ENCODE measurements at places on chromosomes 7 and 10.
A peak's percentile ranks its signal among the peaks of the same experiment; 100 is the strongest.

- DNase-seq: no peak
Measured at GRCh38 chr10:76010703-76011102, 579.3 kb downstream of the LRMDA start.

- no peak for DNase-seq
Measured at GRCh38 chr7:31938650-31939049, 131.6 kb downstream of the PDE1C start.

DNA sequence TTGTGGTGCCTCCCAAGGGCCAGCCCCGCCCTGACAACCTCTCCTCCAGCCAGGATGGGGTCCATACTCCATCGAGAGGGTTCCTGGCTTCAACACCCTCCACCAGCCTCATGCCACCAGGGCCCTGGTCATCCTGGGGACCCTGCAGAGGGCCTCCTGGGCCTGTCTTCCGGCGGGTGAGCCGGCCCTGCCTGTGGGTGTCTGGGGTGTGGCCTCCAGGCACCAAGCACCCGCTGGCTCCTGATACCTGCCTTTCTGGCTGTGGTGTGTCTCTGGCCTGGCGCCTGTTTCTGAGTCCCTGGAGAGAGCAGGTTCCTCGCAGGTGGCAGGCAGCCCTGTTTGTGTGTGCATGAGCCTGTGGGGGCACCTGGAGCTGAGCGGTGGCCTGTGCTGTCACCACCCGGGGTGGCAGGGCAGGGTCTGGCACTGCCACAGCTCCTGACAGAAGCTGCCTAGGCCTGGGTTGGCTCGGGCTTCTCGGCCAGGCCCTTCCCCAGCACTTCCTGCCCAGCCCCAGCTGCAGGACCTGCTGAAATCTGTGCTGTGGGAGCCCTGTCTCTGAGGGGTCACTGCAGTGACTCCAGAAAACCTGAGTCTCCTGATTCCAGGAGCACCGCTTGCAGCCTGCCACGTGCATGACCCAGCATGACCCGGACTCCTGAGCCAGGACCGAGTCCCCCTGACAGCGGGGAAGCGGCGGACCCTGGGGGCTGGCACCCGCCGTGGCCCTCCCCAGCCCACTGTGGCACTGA lies 18.4 kb downstream of the ADAM8 start:
- no peak for DNase-seq

- DNase-seq: no peak
Measured at GRCh38 chr7:144987686-144988085, 151.8 kb upstream of the TPK1 start.

- DNase-seq: no peak
Measured at GRCh38 chr10:62919776-62920175, 103.6 kb upstream of the EGR2 start.

GRCh38 chr10:127922675-127923366 lies 15.9 kb downstream of the PTPRE start:
- no peak for DNase-seq

GRCh38 chr10:5589011-5589660 lies 64.4 kb downstream of the CALML3 start:
- DNase-seq: no peak

GRCh38 chr7:67692425-67692824 lies 695.8 kb downstream of the TYW1 start:
- no peak for DNase-seq

GRCh38 chr10:124232686-124233545 lies 139.5 kb upstream of the CHST15 start:
- no peak for DNase-seq

DNA sequence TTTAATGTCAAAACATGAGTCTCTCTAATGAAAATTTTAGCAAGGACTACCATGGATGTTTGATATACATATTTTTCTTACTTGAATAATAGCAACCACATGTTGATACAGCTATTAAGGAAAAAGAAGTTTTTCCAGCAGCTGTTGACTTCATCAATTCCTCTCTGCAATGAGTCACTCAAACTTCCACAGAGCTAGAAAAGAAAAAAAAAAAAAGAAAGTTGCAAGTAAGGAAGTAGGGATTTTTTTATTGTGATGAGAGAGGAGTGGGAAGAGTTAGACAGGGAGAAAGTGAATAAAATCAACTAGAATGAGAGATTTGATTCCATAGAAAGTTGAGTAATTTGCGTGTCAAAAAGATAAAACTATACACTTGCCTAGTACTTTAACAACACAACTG lies 46.2 kb downstream of the CAV1 start:
- DNase-seq: no peak

GRCh38 chr10:133124357-133125211 lies 35.4 kb upstream of the KNDC1 start:
- peak; percentile 76 for DNase-seq

DNA sequence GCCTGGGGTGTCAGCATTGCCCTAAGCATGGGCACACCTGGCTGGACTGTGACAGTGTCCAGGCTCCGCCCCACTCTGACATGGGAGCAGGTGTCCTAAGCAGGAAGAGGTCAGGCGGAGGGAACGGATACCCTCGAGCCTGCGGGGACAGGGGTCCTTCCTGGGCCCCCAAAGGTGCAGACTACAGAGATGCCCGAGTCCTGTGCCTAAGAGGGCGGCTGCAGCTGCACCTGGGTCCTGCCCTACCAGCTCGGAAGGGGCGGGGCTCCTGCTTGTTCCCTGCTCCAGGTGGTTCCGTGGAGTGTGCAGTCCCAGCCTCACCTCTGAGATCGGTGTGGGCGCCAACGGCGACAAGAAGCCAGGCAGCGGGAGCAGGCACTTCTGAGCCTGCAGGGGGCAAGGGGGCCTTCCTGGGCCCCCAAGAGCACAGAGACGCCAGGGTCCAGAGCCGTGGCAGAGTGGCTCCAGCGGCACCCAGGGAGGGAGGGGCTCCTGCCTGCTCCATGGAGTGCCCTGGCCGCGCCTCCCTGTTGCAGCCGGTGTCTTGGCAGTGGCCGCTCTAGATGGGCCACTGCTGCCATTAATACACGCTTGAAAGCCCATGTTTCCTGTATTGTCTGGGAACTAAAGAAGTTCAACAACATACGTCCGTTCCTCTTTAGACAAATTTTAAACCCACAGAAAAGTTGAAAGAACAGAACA lies 64.5 kb upstream of the CACNA2D1 start:
- DNase-seq: no peak

- DNase-seq: no peak
Measured at GRCh38 chr7:130144312-130145171, 60.7 kb downstream of the TMEM209 start.

DNA sequence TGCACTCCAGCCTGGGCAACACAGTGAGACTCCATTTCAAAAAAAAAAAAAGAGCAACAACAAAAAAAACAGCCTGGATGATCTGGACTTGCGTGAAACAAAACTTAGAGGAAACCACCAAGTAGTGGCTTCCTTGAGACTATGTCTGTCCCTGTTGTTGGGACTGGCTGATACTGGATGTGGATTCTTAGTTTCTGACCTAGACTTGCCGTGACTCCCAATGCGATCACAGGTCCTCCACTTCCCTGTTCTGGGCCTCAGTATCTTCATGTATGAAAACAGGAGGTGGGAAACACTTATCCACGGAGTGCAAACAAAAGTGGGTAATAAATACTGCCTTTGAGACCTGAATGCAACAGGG lies 125.7 kb downstream of the PRPF18 start:
- DNase-seq: no peak

- no peak for DNase-seq
Measured at GRCh38 chr10:117938104-117938503, 108.6 kb downstream of the RAB11FIP2 start.

DNA sequence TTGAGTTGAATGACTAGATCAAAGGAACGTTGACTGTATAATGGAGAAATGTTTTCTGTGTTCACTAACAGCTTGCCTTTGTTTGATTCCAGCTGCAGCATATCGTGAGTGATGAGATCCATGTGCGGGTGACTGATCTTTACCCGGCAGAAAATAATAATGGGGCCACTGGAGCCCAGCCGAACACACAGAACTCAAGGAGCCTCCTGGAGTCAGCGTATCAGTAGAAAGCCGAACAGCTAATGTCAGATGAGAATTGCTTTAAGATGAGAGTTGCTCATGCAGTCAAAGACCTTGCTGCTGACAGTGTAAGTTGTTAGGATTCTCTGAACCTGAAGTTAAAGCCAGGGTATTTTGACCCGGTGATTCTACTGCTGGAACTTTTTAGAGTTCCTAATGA lies 34.3 kb upstream of the MTPAP start:
- no peak for DNase-seq

- no peak for DNase-seq
Measured at GRCh38 chr7:14206121-14206520, 216.7 kb upstream of the ETV1 start.

- DNase-seq: no peak
Measured at GRCh38 chr7:17392846-17393245, 94.4 kb downstream of the AHR start.

DNA sequence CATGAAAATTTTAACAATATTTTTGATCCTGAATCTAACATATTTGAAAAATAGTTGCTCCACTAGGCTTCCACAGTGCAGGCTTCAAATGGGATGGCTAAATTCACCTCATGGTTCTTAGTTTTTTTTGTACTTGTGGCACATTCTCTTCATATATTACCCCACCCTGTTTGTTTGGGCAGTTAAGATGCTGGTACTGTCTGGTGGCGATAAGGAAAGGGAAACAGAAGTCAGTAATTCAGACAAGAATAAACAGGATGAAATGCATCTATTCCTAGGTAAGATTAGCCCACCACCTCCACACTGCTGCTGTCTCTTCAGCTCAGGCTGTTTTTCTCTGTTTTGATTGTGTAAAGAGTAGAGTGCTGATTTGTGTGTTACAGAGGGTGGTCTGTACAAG lies 44.2 kb downstream of the GLRX3 start:
- DNase-seq: no peak

GRCh38 chr7:9201928-9202327 lies 768.5 kb downstream of the NXPH1 start:
- no peak for DNase-seq

GRCh38 chr7:47405286-47405904 lies 176.5 kb downstream of the TNS3 start:
- no peak for DNase-seq

DNA sequence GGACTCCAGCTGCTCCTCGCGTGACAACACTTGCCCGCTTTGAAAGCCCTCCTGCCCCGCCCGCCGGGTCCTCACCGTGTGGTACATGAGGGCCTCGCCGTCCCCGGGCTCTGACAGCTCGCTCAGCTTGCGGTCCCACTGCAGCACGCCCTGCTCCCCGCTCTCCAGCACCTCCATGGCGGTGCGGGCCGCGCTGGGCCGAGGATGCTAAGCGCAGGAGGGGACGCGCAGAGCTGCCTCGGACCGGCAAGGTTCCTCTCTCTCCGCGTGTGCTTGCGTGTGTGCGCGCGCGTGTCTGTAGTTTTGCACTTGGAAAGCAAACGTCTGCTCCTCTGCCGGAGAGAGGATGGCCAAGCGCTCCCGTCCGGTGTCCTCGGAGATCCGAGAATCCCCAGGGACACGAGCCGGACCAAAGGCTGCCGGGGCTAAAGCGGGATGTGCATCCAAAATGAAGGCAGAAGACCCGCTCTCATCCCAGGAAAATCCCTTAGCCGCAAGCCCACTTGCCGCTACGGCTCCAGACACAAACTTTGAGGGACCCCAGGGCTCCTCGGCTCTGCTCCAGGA lies at the start of gene CREB3L2:
CREB3L2 (minus strand) TSS at position 558 of the 567 bp plus-strand sequence; CDS start at position 177, 381 bp downstream.
- DNase-seq: peak; percentile 73

- DNase-seq: no peak
Measured at GRCh38 chr7:19834566-19834965, 61.1 kb upstream of the TMEM196 start.

DNA sequence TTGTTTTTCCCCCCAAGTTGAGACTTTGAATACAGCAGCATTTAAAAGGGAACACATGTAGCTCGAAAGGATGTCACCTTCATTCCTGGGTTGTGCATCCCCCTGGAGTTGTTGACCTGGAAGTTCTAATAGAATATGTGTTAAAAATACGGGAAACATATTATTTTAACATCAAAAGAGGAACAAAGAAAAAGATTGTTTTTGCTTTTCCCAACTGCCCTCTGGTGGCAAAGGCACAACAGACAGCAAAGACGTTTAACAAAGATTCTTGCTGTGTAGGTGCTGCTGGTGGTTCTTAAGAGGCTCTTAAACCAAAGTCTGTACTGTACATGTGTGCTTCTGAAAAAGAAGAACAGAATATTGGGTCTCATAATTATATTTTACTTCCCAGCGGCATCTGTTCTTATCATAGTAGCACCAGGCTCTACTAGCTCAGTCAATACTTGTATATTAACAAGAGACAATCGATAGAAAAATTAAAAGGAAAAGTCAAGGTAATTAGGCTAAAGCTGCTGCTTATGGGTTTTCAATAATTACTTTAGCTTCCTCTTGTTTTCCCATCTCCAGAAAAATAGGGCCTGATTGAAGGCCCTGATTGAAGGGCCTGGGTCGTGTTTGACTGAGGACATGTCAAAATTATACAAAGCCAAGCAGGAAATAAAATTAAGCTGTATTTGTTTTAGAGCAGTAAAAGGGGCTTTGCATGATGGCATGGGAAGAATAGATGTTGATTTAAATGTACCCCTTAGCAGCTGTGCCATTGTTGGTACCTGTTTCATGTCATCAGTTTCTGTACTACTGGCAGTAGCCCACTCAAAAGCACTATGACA lies 384.2 kb upstream of the LRGUK start:
- peak; percentile 44 for DNase-seq

- DNase-seq: no peak
Measured at GRCh38 chr7:22586101-22586785, 86.3 kb upstream of the STEAP1B start.

DNA sequence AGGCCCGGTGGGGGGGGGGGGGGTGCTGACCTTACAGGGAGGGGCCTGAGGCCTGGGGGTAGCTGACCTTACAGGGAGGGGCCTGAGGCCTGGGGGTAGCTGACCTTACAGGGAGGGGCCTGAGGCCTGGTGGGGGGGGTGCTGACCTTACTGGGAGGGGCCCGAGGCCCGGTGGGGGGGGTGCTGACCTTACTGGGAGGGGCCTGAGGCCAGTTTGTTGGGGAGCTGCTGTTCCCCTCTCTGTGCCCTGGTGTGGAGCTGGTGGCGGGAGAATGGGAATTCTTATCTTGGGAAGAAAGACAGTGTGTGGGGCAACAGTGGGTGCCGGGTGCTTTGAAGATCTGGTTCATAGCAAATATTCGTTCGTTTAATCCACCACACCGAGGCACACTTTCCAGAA lies 46.6 kb upstream of the CFAP46 start:
- DNase-seq: no peak

DNA sequence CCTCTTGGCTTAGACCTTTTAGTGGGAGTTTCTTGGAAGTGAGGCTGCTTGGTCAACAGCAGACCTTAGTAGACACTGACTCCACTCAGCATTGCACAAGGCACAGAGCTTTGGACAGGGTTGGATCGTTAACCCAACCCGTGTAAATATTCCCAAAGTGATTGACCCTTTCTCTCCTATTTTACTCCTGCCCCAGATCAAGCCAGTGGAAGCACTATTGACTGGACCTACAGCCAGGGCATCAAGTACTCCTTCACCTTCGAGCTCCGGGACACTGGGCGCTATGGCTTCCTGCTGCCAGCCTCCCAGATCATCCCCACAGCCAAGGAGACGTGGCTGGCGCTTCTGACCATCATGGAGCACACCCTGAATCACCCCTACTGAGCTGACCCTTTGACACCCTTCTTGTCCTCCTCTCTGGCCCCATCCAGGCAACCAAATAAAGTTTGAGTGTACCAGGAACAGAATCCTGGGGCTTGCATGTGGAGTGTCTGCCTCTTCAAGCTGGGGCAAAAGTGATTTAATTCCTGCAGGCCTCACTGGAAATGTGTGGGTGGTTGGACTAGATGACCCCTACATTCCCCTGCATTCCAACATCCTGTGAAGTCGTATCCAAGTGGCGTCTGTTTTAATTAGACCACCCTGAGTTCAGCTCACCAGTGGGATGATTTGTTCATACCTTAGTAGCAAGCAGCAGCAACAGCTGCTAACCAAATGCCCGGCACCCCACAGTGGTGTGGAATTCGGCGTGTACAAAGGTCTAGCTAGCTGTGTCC lies 7.5 kb downstream of the CPA1 start:
- no peak for DNase-seq
